SJSA1 (cell line): ENCODE measurements at places on chromosomes 6 and 20.
A peak's percentile ranks its signal among the peaks of the same experiment; 100 is the strongest.

DNA sequence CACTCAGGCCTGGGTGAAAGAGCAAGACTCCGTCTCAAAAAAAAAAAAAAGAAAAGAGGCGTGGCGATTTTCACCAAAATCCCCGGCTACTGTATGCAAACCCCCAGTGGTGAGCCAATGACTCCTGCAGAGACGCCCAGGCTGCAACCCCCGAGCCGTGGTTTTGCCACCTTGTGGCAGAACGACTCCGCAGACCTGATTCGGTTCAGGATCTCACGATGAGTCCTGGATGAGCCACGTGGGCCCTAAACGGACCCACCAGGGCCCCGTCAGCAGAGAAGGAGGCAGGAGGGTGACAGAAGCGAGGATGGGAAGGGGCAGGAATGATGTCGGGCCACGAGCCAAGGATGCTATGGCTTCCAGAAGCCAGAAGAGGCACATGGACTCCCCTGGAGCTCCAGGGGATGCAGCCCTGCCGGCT, 42.5 kb downstream of the SLC2A4RG start:
- H3K27me3 ChIP-seq, result no peaks in the 10 kb centered on the region
- no peak for DNase-seq
- no peaks in the 10 kb centered on the region for H3K36me3 ChIP-seq
- no peak overlapping the region for H3K4me3 ChIP-seq

DNA sequence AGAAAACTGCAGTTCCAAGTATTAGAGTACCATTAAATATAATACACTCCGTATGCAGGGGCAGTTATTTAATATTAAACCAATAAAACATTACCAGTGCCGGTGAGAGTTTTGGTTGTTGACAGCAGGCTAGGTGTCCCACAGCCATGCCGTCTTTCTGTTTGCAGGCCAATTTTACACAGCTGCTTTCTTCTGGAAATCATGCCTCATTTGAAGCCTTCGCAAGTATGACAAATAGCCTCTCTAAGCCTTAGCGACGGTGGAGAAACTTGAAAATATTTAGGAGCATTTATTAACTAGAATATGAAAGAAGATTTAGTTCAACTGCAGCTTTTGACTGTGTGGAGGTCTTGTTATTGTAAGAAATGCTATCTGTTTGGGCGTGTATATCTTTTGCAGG, 226.0 kb downstream of the BMP2 start:
- no peak overlapping the region for H3K4me3 ChIP-seq
- H3K36me3 ChIP-seq, result no peaks in the 10 kb centered on the region
- DNase-seq, result no peak
- H3K4me1 ChIP-seq, result no peaks in the 10 kb centered on the region
- H3K27ac ChIP-seq, result no peak overlapping the region

DNA sequence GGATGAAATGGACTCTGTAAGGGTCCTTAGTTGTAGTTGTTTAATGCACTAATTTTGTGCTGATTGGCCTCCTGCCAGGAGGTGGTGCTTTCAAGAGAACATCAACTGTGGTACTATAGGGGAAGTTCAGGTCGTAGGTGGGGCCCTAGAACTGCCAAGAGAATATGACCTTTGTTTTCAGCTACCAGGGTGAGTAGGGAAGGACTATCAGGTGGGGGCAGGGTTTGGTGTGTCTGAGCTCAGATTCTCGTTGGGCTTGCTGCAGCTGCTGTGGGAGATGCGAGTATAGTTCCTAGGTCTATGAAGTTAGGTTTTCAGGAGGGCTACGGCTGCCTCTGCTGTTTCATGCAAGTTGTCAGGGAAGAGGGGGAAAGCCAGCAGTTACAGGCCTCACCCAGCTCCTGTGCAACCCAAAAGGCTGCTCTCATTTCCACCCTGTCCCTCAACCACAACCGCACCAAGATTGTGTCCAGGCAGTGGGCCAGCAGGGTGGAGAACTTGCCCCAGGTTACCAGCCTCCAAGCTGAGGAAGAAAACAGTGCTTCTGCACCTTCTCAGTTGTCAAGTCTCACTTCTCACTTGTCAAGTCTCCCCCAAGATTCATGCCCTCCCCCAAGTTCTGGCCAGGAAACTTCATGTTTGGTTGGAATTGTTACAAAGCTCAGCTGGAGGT, 626.5 kb upstream of the MAP3K7 start:
- no peak for DNase-seq
- H3K27ac ChIP-seq, result no peak overlapping the region
- no peaks in the 10 kb centered on the region for H3K27me3 ChIP-seq

DNA sequence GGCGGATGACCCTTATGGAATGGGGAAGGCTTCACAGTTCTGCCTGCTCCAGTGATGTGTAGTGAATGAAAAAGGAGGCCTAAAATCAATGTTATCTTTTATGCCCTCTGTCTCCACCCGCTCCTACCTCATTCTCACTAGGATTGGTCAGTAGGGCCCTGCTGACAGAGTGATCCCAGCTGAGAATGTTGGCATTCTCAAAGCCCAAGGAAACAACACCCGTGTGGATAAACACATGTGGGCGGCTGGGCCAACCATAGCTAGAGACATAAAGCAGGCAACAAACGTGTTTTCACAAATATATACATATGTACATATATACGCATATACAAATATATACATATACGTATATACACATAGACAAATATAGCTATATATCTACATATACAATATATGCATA, 4.5 kb downstream of the RIPK1 start:
- no peaks in the 10 kb centered on the region for H3K27me3 ChIP-seq
- H3K4me1 ChIP-seq, result peaks cover 20% of the 10 kb centered on the region
- no peak for DNase-seq
- H3K27ac ChIP-seq, result no peak overlapping the region

- H3K36me3 ChIP-seq, result 0 out of 2 replicates have a peak, but pooled peaks cover 6% of the 10 kb centered on the region
- no peaks in the 10 kb centered on the region for H3K27me3 ChIP-seq
- no peak overlapping the region for H3K4me3 ChIP-seq
- DNase-seq, result no peak
- H3K4me1 ChIP-seq, result peaks cover 18% of the 10 kb centered on the region
Observed at GRCh38 chr6:16572317-16572716, 188.9 kb downstream of the ATXN1 start.

- no peak overlapping the region for H3K4me3 ChIP-seq
- peaks cover 36% of the 10 kb centered on the region for H3K4me1 ChIP-seq
- no peaks in the 10 kb centered on the region for H3K36me3 ChIP-seq
- peak; percentile 82 for DNase-seq
Observed at GRCh38 chr6:22113026-22113766, 183.6 kb downstream of the PRL start.

DNA sequence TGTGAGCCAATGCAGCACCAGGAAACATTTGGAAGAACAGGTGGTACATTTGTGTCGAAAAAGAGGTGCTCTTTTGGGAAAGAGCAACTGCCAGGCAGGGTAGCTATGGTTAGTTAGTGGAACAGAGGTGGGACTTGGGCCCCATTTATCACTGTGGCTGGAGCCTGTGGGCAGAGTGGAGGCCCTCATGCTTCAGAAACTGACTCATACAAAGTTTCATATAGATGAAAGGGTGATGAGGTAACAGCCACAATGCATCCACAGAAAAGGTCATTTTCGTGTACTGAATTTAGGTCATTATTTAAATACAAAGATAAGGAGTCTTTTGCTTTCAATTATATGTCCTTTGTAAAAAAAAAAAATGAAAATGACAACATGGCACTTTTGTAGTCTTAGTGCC, 76.4 kb upstream of the HS3ST5 start:
- H3K36me3 ChIP-seq, result no peaks in the 10 kb centered on the region
- no peaks in the 10 kb centered on the region for H3K27me3 ChIP-seq
- H3K4me1 ChIP-seq, result peaks cover 5% of the 10 kb centered on the region; the same call in 1 of the 2 replicates
- H3K27ac ChIP-seq, result no peak overlapping the region
- no peak overlapping the region for H3K4me3 ChIP-seq

DNA sequence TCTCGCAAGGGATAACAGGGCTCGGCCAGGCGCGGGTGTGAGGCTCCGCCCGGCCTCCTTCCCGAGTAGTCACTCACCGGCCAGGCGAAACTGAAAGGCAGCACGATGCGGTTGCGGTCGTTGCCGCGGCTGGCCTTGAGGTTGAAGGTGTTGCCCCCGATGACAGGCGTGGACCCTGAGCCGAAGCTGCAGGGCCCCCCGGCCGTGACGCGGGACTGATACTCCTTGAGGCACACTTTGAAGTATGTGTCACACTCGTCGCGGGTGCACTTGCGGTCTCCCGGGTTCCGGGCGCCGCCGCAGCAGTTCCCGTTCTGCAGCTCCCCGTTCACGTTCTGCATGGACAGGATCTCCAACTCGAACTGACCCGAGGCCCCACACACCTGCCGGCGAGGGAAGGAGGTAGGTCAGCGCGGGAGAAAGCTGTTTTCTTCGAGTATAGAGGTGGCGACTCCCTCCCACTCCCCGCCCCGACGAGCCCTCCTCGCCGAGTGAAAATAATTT, 1.1 kb downstream of the JAG1 start:
- H3K27me3 ChIP-seq, result no peaks in the 10 kb centered on the region
- peaks cover 37% of the 10 kb centered on the region for H3K4me1 ChIP-seq
- H3K4me3 ChIP-seq, result peak overlapping the region; percentile 61
- peak overlapping the region; percentile 44 for H3K27ac ChIP-seq

DNA sequence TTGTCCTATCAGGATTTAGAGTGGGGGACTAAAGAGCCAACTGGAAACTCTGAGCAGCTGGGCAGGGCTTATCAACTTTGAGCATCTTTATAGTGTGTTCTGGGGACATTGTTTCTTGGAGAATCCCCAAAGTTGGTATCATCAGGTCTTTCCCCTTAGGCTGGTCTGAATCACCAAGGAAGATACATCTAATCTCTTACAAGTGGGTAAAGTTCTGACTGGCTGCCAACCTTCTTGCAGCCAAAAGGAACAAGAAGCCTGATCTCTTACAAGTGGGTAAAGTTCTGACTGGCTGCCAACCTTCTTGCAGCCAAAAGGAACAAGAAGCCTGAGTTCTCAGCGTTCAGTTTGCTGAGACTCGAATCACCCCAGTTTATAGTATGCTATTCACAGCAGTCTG, 1.6 kb upstream of the MED23 start:
- H3K4me3 ChIP-seq, result no peak overlapping the region
- H3K4me1 ChIP-seq, result peaks cover 6% of the 10 kb centered on the region

DNA sequence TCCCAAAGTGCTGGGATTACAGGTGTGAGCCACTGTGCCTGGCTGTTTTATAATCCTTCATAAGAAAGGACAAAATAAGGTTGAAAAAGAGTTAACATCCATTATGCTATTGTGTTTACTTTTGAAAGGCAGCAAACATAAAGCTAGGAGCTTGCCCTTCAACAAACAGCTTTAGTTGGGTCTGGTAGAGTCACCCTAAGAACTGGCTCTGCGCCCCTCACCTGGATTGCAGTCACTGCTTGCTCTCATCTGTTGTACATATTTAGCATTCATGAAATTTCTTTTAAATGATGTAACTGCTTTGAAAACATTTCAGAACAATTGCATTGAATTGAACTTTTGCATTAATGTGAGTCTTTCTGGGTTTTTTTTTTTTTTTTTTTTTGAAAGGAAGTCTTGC, 38.9 kb downstream of the JARID2 start:
- H3K27ac ChIP-seq, result peak overlapping the region; percentile 95
- H3K4me3 ChIP-seq, result no peak overlapping the region
- peak; percentile 77 for DNase-seq
- H3K36me3 ChIP-seq, result no peaks in the 10 kb centered on the region

DNA sequence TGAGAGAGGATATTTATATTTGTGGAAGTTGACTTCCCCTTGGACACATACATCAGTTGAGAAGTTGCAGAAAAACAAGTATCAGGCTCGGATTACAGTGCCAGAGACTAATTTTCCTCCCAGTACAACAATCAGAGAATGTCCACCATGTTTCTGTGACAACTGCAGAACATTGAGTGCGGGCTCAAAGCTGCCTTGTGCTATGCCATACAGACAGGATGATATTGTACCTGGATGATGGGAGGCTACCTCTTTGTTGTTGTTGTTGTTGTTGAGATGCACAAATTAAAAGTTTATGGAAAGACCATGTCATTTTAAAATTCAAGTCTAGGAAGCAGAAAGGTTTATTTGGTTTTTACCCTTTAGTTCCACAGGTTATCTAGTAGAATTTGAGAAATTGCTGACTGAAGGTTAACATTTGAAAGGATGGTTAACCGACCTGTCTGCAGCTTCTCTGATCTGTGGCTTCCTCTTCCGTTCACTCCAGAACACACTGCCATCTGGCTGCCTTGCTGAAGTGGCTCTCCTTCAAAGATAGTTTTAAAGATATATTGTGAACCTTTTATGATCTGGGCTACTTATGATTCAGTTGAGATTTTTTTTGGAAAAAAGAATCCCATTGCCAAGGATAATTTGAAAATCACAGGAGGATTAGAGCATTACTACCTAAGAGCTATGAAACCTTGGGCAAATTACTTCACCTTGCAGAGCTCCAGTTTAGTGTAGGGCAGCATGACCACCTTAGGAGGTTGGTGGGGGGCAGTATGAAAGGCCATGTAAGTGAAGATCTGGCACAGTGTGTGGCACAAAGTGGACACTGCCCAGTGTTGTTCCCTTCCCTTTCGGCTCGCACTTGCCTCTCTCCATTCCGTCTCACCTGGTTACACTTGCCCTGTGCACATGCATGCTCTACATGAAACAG, 15.9 kb downstream of the TMEM200A start:
- no peaks in the 10 kb centered on the region for H3K27me3 ChIP-seq
- no peak overlapping the region for H3K4me3 ChIP-seq
- no peak for DNase-seq
- H3K27ac ChIP-seq, result no peak overlapping the region
- H3K4me1 ChIP-seq, result no peaks in the 10 kb centered on the region

- no peaks in the 10 kb centered on the region for H3K36me3 ChIP-seq
- H3K4me3 ChIP-seq, result no peak overlapping the region
- no peak overlapping the region for H3K27ac ChIP-seq
- no peaks in the 10 kb centered on the region for H3K27me3 ChIP-seq
Observed at GRCh38 chr6:50141100-50141499, 91.4 kb upstream of the DEFB112 start.

DNA sequence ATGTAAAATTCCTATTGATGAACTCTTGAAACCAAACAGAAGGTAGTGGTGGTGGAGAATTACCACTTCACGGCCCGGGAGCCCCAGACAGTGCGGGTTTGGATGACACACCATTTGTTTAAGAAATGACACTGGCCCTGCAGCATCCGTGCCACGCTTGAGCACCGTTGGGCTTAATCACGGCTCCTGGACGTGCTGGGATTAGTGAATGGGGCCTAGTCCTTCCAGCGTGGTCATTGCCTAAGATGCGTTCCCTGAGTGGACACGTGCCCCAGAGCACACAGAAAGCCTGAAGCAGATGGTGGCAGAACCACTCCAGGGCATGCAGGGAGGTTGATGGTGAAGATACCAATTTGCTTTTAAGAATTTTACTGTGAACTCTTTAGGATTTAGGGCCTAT, 14.5 kb downstream of the STX16 start:
- no peak overlapping the region for H3K4me3 ChIP-seq
- H3K4me1 ChIP-seq, result no peaks in the 10 kb centered on the region
- no peaks in the 10 kb centered on the region for H3K27me3 ChIP-seq
- DNase-seq, result no peak
